ENCODE measurements at places on chromosomes 2 and 18.
A peak's percentile ranks its signal among the peaks of the same experiment; 100 is the strongest.

GRCh38 chr2:28163028-28163427 lies 229.6 kb upstream of the FOSL2 start:
- no peak for DNase-seq

DNA sequence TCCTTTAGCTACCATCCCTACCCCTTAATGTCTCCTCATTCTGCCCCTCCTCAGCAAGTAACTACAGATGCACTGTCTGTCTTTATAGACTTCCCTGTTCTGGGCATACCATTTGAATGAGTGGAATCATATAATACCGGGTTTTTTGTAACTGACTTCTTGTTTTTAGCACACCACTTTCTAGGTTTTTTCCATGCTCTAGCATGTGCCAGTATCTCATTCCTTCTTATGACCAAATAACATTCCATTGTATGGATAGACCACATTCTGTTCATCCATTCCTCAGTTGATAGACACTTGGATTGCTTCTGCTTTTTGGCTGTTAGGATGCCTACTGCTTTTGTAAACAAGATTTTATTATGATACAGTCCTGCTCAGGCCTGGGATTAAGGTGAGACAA lies 154.7 kb downstream of the TSN start:
- DNase-seq = no peak

GRCh38 chr2:241443486-241444223 lies 64.7 kb downstream of the STK25 start:
- peak; percentile 61 for DNase-seq

DNA sequence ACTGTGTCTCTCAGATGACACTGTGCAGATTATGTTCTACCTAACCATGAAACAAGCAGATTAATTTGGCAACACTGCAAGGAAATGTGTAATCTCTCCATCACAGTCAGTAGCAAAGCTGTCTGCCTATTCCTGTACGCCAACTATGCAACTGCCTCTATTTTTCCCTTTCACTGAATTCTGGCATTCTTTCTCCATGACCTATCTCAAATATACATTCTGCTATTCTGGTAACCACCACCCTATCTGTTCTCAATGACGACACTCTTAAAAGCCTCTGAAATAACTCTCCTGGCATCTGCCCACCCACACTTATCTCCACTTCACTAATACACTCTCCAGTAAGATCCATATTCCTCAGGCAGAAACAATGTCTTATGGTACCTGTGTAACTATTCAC lies 78.7 kb downstream of the ABCA12 start:
- DNase-seq = no peak

GRCh38 chr2:20877960-20878359 lies 55.1 kb upstream of the LDAH start:
- DNase-seq = no peak

DNA sequence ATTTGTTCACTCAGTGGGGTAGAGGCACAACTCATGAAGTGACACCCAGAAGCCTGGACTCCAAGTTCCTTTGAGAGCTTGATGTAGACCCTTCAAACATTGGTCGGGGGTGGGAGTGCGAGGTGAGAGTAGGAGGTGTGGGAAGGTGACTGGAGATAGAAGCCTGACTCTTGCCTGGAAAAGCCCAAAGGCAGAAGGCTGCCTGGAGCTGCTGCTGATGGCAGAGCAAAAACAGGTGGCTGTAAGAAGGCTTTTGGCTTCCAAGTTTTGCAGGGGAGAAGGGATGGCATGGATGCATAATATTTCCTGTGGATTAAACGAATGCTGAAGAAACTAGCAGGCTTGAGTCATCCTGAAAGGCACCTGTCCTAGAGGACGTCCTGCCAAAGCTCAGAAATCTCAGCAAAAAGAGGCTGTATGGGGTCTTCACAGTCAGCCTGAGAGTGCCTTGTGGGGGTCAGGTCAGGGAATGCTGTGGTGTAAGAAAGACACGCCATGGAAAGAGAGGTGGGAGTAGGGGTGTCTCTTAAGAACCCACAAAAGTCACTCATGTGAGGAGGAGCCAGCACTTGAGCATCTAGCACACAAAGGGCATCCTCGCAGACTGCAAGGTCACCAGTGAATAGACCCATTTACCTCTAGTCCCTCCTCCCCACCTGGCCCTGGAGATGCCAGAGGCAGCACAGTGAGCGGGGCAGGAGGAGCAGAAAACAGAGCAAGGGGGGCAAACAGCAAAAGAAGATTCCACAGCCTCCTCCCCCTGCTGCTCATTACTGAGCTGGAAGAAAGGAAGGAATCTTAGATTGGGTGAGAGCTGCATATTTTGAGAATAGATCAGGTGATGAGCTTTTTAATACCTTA lies 37.5 kb downstream of the FASTKD2 start:
- DNase-seq = no peak
